ENCODE measurements at places on chromosomes 6 and 20.

DNA sequence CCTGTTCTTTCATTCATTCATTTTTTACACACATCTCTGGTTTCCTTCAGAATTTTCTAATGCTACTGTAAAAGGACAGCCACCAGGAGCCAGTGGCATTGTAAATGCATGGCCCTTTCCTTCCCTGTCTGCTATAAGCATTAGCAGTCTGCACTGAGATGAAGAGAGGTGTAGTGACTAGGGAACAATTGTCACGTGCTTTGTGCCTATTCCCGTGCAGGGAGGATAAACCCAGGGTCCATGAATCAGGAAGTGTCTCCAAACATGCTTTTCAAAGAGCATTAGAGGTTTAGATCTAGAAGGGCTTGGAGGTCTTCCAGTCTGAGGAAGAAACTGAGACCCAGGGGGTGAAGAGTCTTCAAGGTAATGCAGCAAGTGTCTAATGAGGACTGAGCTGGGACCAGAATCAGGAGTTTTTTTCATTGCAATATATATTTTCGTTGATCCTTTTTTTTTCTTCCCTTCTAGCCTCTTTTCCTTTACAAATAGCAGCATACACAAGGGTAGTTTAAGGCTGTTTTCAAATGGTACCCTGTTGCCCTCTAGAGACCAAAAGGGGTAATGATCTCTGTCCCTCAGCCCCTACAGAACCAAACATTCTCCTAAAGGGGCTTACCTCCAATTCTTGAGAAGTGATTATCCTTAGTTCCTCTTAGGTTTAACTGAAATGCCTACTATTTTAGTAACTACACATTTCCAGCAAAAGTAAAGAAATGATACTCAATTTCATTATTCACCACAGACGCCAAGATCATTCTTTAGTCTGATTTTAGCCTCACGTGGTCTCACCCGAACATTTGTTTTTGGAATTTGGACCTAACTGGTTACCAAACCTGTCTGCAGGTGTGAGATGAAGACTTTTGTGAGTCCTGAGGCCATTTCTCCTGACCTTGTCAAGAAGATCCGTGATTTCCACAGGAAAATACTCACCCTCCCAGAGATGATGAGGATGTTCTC, 6.6 kb downstream of the TRIM15 start:
- no peak for DNase-seq

GRCh38 chr20:672963-673602, 2.5 kb downstream of the SCRT2 start:
- no peak for DNase-seq

GRCh38 chr6:150373260-150373701, 4.5 kb downstream of the IYD start:
- DNase-seq: no peak

GRCh38 chr6:21598674-21599023, 5.1 kb downstream of the SOX4 start:
- DNase-seq: no peak

GRCh38 chr6:41670703-41671360, 32.6 kb downstream of the MDFI start:
- no peak for DNase-seq

DNA sequence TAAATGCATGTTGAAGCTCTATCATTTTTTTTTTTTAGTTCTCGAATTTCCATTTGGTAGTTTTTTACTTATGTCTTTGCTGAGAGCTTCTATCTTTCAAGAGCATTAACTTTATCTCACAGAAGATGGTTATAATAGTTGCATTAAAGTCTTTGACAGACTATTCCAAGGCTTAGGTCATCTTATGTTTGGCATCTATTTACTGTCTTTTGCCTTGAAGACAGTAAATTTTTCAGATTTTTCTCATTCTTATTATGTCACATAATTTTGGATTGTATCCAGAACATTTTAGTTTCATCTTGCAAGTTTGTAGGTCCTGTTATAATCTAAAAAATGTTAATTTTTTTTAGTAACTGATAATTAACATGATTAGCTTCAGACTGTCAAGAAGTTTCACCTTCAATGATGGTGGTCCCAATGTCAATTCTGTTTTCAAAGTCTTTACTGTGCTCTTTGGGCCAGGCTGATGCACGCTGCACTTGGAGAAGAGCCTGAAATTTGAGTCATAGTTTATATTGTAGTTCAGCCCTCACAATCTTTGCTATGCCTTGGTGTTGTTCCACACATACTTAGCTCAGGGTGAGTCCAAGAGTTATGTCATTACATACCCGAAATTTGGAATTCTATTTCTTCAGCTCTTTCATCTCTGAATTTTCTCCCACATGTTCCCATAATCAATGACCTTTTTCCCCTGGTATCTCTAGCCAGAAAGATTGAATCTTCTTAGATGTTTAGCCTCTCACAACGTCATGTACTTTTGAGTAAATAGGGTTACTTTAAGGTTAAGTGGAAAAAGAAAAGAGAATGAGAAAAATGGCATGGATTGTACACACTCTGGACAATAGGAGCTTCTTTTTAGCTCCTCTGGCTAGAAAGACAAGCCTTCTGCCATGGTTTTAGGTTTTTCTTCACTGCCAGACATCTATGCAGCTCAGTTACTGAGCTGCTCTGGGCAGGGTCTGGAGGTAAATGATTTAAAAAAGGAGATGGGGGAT, 110.3 kb upstream of the BTBD3 start:
- no peak for DNase-seq

DNA sequence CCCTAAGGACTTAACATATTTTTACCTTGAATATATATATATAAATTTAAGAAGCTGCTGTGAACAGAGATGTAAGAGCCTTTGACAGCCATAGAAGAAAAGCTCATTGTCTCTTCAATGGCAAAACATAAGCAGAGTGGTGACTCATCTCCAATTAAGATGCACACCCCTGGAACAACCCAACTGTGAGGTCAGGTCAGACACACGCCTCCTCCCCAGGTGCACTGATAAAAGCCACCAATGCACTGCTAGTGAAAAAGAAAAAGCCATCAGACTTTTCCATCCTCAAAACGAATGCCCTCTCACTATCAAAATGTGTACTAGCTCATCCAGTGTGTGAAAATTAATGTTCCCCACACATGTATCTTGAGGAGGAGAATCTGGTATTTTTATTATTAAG, 100.1 kb downstream of the SMLR1 start:
- DNase-seq: no peak

DNA sequence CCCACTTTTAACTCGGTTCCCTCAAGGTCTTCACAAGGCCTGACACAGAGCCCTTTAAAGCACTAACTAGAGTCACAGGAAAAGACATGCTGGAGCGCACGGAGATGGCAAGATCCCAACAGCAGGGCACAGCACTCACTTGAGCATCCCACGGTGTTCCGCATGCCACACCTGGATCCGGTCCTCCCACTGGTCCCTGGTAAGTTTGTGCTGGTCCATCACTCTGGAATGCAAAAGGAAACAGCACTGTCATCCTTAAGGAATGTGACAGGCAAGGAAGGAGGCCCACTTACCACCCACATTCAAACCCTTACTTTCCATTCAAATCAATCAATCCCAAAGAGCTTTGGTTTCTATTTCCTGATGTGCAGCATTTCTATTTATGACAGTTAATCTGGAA, 34.7 kb downstream of the EZR start:
- DNase-seq: no peak

- no peak for DNase-seq
Measured at GRCh38 chr6:100479179-100480035, 14.7 kb upstream of the SIM1 start.

DNA sequence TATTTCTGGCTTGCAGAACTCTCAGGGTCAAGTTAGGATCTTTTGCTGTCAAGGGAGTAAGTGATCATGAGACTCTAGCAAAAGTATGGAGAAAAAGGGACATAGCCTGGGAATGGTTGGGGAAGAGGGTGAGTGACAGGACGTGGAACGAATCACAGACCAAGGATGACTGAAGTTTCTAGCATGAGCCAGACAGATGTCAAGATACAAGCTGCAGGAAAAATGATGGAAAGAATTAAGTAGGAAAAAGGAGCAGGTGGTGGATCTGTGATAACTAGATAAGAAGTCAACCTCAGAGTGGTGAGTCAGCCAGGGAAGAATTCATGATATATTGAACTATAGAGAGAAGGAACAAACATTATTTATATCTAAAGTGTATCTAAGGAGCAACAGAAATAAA, 159.8 kb upstream of the SYNDIG1 start:
- DNase-seq: no peak

DNA sequence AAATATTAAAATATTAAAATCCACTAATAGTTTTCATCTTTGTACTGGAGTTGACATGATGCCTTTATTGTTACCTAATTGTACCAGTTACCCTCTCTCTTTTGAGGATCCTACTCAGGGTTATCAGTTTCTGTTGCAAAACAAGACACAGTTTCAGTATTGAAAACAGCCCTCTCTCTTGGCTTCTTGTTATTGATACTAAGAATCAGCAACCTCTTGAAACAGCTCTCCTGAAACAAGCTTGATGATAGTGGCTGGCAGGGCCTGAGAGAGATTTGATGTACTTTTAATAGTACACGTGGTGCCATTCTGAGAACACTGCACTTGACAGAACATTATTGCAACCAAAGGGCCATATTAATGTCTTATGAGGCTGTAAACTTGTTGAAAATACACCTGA, 64.9 kb upstream of the MEI4 start:
- no peak for DNase-seq

DNA sequence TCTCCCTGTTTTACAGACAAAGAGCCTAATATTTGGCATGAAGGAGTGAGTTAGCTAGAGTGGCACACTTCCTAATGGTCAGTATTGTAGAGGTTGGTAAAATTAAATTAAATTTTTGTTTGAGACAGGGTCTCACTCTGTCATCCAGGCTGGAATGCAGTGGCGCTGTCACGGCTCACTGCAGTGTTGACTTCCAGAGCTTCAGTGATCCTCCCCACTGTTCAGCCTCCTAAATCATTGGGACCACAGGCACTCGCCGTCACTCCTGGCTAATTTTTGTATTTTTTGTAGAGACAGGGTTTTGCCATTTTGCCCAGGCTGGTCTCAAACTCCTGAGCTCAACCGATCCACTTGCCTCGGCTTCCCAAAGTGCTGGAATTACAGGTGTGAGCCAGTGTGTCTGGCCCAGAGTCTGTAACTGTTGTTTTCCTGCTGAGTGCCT, 70.9 kb downstream of the SCAND1 start:
- DNase-seq: no peak

DNA sequence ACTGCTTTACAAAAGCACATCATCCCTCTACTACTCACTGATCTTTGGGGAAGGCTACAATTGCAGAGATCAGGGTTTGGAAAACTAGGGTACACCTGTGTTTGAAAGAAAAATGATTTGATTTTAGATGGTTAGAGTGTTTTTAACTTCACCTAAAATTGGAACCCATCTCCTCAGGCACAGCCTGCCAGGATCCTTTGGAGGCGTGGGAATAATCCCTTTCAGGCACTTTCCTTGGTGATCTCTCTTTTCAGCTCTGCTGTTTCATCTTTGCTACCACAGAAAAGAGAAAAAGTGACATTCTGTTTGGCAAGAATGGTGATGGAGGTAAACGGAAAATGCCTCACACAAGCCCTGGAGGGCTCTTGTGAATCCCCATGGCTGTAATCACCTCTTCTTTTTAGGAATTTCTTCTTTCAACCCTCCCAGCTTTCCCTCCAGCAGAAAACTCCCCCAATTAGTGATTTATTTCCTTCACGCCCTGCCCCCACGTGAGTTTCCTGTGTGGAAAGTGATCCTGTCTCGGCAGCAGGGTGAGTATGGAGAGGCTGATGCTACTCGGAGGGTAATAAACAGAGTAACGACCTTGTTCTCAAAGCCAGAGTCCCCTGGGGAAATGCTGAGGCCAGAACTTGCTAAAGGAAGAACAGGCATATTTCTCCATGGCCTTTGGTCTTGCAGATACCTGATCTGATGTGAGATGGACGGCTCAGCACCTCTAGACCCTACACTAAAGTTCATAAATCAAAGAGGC, 9.2 kb downstream of the KCNG1 start:
- no peak for DNase-seq

DNA sequence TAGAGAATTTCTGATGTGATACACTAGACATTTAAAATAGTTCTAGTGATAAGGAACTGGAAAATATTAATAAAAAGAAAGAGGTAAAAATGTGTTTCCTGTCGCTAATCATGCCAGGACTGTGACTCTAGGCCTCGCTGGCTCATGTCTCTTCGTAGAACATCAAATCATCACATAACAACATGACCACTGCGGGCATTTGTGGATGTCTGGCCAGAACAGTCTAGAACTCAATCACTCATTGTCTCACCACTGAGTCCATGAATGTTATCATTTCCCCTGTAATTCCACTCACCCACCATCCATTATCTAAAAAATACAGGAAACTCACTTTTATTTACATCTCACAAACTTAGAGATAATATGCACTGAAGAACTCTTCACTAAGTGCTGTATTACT, 3.4 kb downstream of the HMGN3 start:
- DNase-seq: no peak

- no peak for DNase-seq
Measured at GRCh38 chr6:61886608-61887259, 399.3 kb downstream of the KHDRBS2 start.

DNA sequence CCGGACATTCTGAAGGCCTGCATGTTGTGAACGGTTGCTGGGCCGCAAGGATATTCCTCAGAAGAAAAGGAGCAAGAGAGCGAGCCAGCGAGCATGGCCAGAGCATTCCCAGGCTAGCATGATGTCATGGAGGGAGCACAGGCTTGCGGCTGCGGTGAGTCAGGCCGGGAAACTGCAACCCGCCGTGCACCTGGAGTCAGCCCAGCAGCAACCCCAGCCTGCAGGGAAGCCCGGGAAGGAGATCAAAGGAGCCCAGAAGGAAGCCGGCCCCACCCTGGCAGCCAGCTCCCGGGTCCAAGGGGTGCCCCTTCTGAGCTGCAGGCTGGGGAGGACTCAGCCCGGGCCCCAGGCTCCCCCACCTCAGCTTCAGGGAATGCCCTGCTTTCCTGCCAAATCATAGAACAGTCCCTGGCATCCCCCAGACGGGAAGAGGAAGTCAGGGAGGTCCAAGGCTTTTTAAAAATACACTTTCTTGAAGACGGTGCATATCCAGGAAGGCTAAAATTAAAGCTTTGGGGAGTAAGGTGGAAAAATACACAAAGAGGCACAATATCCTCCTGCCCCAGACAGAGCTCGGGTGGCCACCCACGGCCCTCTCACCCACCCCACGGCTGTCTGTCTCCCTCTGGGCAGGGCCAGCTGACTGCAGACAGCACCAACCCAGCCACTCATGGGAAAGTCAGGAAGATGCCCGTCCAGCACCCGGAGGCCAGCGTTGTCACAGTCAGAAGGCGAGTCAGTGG, 53.7 kb downstream of the BMP7 start:
- DNase-seq: no peak

Measured in NCI-H187 treated with DMSO at 0.1 percent for 48 hours (cell line).